ENCODE measurements at places on chromosomes 1 and 21.

- no peak for DNase-seq
Observed at GRCh38 chr1:21198929-21199328, 22.2 kb upstream of the EIF4G3 start.

DNA sequence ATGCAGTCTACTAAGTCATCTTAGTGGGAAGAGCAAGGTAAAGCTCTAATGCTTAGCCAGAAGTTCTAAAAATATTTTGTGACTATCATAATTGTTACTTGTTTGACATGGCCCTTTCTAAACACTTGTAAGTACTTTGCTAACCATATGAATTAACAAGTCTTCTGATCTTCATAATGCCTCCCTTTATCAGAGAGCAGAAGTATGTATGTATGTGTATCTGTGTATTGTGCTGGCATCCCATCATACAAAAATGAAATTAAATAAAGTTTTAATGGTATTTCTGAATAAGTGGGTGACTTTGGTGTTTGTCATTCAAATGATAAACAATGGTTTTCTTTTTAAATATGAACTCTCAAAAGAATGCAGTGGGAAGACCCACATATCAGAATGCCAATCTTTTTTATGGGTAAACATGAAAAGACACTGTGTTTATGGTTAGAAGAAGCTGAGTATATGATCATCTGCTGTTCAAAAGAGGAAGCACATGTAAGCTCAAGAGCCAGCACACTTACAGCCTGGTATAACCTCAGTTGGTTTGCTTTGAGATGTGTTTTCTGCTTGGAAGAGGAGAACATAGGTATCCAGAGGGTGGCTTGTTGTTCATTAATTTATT is 159.6 kb downstream of the CLEC20A start:
- DNase-seq: no peak

- DNase-seq: no peak
Observed at GRCh38 chr1:97066860-97067259, 345.3 kb downstream of the PTBP2 start.

GRCh38 chr1:108108119-108108518 is 92.0 kb downstream of the SLC25A24 start:
- DNase-seq: no peak

- DNase-seq: no peak
Observed at GRCh38 chr1:63575340-63575826, 17.8 kb upstream of the PGM1 start.

GRCh38 chr1:78255846-78256245 is 210.1 kb downstream of the GIPC2 start:
- DNase-seq: no peak

DNA sequence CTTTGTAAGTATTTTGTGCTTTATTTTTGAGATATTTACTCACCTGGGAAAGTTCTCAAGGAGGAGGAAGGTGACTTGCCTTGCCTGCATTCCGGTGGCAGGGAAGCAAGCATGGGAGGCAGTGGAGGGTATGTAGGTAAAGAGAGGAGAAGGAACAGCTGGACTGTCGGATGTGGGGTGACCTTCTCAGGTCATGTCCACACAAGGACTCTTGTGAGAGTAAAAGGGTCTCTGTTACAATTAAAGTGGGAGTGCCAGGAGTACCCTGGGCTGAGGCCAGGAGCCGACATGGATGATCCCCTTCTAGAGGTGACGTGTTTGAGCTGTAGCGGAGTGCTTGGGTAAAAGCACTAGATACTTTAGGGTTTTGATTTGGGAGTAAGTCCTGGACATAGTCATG is 25.0 kb downstream of the UBE4B start:
- DNase-seq: no peak

DNA sequence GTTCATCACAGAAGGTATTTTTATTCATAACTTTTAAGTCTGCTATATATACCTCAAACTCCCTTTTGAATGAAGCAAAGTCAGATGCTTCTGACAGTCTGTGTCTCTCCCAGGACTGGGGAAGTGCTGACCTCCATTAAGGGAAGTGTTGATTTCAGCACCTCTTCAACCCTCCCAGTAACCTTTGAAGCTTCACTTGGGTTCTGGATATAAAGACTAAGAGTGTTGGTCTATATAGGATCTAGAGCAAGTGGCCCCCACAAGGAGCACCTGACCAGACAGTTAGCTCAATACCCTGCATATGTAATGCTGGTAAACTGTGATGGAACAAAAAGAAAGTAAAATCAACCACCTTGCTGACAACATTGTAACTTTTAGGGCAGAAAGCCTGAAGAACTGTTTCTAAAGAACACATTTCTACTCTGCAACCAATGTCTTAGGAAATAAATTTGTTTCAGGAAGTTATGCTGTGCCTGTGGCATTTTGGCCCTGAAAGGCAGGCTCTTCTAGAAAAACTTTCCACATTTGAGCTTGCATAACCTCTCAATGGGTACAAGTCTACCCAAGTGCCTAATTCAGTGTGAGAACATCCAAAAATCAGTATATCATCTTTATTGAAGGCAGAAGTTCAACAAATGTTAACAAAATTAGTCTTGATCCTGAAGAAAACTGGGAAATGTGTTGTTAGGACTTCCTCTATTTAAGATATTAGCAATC is 865 bp upstream of the PTPN22 start:
- DNase-seq: no peak

DNA sequence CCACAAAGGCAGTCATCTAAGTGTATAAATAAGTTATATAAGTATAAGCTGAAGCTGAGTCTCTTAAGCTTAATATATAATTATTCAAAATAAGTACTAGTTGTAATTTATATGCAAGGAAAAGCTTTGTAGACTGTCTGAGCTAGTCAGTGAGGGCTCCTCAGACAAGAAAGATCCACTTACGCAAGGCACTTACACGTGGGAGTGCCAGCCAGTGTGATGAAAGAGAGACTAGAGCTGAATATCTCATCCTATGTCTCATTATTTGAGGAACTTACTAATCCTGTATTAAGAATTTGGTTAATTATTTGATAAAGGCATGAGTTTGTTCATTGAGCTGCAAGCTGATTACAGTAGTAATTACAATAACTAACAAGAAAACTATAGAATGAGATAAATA is 146.9 kb downstream of the PDE4B start:
- no peak for DNase-seq

DNA sequence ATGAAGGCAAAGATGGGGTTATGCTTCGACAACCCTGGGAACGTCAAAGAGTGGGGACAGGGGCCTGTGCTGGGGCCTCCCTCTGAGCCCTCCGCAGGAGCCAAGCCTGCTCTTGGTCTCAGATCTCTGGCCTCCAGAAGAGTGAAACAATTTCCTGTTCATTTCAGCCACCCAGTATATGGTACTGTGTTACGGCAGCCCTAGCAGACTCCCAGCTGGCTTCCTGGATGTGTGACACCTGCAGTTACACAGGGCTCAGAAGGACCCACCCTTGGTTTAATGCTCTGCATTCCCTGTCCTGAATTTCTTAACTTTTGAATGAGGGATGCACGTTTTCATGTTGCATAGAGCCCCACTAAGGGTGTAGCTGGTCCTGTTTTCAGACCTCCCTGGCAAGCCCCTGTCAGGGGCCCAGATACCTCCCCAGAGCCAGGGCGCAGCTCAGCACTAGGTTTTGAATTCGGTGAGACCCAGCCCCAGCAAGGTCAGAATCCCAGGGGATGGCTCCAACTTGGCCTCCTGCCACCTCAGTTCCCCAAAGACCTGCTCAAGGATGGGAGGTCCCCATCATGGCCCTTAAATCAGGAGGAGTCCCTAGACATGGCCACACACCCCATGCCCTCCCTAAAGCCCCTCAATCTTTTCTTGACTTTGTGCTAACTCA is 79.0 kb upstream of the IFFO2 start:
- no peak for DNase-seq

- no peak for DNase-seq
Observed at GRCh38 chr1:74712881-74713280, 20.0 kb downstream of the CRYZ start.

DNA sequence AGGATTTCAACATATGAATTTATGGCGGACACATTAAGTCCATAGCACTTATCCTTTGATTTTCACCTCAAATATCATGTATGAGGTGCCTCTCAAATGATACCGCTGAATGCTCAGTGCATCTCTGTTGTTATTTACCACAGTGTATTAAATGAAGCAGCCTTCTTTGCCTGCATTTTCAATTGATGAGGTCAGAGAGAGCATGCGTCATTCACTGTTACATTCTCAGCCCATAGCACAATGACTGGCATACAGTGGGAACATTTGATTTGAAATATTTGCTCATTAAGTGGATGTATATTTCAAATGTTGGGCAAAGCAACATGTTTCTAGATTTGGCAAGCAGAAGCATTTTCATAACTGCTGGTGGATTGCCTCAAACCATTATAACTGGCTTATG is 45.7 kb downstream of the LRRC7 start:
- no peak for DNase-seq

DNA sequence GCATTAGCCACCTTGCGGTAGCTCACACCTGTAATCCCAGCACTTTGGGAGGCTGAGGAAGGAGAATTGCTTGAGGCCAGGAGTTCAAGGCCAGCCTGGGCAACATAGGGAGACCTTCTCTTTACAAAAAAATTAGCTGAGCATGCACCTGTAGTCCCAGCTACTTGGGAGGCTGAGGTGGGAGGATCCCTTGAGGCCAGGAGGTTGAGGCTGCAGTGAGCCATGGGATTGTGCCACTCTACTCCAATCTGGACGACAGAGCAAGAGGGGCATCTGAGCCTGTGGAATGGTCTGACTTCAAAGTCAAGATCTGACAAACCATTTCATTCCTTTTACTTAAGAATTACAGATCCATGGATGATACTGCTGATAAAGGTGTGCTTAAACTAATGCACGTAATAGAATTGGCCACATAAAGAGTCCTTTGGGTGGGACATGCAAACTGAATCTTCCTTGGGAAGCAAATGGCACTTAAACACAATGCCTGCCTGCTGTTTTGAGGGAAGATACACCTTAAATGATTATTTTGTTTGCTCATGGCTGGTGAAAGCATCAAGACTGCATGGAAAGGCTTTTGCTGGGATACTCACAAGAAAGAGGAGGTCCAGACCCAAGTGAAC is 2.5 kb upstream of the TMEM201 start:
- no peak for DNase-seq

GRCh38 chr1:77571642-77572041 is 110.8 kb downstream of the ZZZ3 start:
- no peak for DNase-seq

- DNase-seq: no peak
Observed at GRCh38 chr1:229325853-229326487, 16.9 kb downstream of the CCSAP start.

DNA sequence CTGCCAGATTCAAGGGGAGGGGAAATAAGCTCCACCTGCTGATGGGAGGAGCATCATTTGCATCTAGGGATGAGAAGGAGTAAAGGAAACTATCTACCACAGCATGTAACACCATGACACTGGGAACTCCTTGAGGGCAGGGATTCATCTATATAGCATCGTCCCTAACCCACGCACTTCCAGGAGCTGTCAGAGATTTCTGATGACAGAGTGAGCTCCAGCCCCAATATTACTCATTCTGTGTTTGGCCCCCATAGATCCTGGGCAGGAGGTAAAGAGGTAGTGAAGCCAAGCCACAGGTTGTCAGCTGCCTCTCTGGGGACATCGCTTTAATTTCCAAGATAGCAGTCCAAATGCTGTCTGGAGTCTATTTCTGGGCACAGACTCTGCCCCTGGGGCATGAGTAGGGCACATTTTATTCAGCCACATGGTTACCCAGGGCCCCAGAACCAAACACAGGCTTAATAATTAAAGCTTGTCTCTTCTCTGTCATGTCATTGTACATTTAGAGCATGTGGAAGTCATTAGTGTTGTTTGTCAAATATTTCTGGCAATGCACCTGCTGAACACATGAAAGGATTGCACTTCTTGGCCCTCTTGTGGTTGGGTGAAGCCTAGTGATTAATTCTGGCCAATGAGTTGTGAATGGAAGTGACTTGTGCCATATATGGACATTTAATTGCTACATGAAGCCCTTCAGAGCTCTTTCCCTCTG is 105.9 kb upstream of the POU3F1 start:
- no peak for DNase-seq

All from right atrium auricular region (tissue), 2 donors.